ENCODE measurements at places on chromosomes 2 and 18.

GRCh38 chr2:70705160-70705850 lies 62.7 kb downstream of the ADD2 start:
- no peak for DNase-seq

- no peak for DNase-seq
These were observed 232.6 kb downstream of the ATAD2B start for GRCh38 chr2:23694058-23695045.

DNA sequence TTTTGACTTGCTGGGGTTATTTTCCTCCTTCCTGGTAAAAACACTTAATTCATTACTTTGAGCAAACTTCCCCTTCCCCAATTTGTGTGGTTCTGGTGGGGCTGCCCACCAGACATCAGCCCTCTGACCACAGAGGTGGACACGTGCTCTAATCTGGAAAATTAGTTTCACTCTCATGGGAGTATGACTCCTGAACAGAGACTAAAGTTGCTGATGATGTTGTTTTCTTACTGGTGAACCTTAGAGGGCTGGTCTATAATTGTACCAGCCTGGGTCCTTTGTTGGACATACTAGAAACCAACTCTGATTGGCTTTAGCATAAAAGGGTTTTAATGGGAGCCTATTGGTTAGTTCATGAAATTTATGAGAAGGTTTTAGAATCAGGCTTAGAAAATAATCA lies 54.1 kb upstream of the ACYP2 start:
- no peak for DNase-seq

GRCh38 chr2:11024259-11024645 lies 112.5 kb downstream of the KCNF1 start:
- DNase-seq: no peak

GRCh38 chr2:212409560-212409959 lies 129.0 kb downstream of the ERBB4 start:
- DNase-seq: no peak

DNA sequence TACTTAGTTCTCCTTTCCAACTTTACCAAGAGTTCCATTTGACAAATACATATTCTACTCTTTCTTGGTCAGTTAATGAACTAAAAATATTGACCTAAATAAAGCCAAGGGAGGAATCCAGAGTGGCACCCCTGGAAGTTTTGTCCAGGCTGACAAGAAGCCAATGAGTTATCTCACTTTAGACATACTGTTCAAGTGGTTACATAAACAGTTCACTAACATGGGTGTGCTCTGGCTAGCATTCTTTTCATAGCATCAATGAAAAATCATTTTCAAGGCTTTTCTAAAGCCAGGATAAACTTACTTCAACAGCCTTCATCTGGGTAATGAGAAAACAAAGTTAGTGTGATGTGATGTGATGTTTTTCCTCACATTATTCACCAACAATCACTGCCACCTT lies 649.4 kb downstream of the TDRD15 start:
- DNase-seq: no peak

- no peak for DNase-seq
These were observed 96.6 kb upstream of the CTDP1 start for GRCh38 chr18:79582978-79583377.

- DNase-seq: no peak
These were observed 11.6 kb downstream of the NFE2L2 start for GRCh38 chr2:177252808-177253531.

- no peak for DNase-seq
These were observed 246.4 kb upstream of the BOD1L2 start for GRCh38 chr18:56900195-56901094.

- no peak for DNase-seq
These were observed 536.8 kb upstream of the DSEL start for GRCh38 chr18:68053290-68053689.

- DNase-seq: no peak
These were observed 161.4 kb upstream of the GULP1 start for GRCh38 chr2:188130317-188130716.

DNA sequence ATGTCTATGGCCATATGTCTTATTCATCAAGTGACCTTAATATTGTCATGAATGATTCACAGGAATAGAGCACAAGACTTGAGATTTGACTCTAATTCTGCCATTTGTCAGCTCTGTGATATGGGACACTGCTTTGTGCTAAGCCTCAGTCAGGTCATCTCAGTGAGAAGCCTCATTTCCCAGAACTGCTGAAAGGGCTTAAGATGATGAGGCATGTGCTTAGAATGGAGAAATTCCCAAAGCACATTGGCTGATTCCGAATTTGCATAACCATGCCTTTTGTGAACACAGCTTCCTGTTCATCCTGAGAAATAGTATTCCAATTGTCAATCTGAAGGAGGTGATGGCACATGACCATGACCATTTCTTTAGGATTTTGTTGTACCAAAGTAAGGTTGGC lies 218.1 kb downstream of the ALK start:
- DNase-seq: no peak

- no peak for DNase-seq
These were observed 46.2 kb downstream of the TWSG1 start for GRCh38 chr18:9380621-9381395.

DNA sequence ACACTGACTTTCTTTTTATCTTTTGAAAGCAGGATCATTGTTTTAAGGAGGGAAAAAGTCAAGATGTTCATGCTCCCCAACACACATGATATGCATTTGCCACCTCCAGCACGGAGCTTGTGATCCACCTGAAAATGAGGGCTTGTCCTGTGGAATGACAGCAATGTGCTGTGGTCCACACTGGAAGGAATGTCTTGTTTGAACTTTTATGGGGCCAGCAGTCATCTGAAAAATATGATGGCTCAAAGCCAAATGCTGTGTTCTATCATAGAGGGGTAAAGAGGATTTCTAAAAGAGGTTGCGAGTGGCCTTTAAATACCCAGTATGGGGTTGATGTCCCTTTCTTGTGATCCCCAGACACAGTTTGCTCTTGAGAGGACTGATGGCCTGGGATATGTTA lies 226.5 kb upstream of the SPRED2 start:
- no peak for DNase-seq

All from NCI-H460 (cell line).